ENCODE measurements at places on chromosomes 13 and 19.

DNA sequence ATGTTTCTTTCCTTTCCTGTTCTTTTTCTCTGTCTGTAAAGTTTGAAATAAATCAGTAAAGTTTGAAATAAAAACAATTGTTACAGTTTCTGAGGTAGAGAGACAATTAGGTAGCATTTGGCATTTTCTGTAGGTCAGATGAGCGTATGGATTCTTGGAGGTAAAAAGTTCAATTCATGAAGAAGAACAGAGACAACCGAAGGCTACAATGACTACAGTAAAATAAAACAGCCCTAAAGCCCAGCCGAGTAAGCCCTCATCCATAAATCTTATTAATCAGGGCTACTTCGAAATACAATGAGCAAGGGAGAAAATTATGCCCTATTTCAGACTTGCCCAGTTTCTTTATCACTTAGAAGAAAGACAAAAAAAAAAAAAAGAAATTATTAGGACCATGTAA is 941.9 kb upstream of the SLC10A2 start:
- no peak for DNase-seq

DNA sequence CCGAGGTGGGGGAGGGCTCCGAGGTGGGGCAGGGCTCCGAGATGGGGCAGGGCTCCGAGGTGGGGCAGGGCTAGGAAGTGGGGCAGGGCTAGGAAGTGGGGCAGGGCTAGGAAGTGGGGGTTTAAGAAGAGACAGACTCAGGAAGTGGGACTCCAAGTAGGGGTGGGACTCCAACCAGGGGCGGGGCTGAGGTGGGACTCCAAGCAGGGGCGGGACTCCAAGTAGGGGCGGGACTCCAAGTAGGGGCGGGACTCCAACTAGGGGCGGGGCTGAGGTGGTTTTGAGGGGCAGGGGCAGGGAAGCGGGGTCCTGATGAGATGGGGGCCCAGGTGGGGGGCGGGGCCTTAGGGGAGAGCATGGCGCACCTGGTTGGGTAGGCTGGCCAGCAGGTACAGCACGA is 13.6 kb downstream of the CFD start:
- DNase-seq = peak; percentile 49

DNA sequence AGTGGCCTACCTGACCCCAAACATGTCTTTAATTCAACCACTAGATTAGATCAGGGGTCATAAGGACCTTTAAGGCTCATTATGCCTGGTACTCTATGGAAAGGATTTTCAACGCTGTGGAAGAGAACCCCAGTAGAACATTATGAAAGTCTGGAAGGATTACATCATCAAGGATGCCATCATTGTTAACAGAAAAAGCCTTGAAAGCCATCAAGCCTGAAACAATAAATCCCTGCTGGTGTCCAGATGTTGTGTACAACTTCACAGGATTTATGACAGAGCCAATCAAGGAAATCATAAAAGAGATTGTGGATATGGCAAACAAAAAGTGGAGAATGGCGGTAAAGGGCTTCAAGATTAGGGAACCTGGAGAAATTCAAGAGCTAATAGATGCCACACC is 59.7 kb downstream of the NAA16 start:
- DNase-seq = no peak

- DNase-seq = no peak
Observed at GRCh38 chr19:9076901-9077300, 10.0 kb upstream of the OR1M1 start.

- no peak for DNase-seq
Observed at GRCh38 chr13:77196052-77196618, 130.8 kb downstream of the MYCBP2 start.

- no peak for DNase-seq
Observed at GRCh38 chr13:98158172-98158899, 15.4 kb downstream of the FARP1 start.

- no peak for DNase-seq
Observed at GRCh38 chr13:76971215-76971614, 20.7 kb upstream of the CLN5 start.

DNA sequence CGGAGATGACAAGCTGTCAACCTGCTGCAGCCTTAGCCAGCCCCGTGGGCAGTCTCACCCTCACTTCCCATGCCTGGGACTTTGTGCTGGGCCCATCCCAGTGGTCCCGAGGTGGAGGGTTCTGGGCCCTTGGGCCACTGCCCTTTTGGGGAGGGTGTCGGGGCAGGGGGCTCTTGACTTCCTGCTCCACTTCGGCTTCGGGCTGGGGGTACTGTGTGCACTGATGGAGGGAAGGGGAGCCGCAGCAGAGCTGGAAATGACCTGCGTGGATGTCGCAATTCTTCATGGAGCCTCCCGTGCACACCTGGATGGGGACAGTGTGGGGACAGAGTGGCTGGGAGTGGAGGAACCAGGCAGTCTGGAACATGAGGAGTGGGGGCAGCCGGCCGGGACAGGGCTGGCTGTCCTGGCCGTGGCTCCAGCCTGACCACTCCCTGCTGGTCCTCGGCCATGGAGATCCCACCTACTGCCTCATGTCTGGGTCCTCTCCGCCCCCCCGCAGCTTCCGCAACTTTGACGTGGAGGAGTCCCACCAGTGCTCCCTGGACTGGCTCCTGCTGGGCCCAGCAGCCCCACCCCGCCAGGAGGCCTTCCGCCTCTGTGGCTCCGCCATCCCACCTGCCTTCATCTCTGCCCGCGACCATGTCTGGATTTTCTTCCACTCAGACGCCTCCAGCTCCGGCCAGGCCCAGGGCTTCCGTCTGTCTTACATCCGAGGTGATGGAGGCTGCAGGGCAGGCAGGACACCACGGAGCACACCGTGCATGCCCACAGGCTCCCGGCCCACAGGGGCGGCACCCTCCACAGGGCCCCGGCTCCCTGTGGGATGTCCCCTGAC is 10.2 kb downstream of the LRP3 start:
- no peak for DNase-seq

GRCh38 chr13:42625611-42626010 is 51.7 kb downstream of the TNFSF11 start:
- no peak for DNase-seq

GRCh38 chr19:9032136-9032631 is 22.0 kb upstream of the MUC16 start:
- no peak for DNase-seq

GRCh38 chr13:110150384-110151101 is 156.4 kb downstream of the COL4A1 start:
- DNase-seq = no peak

DNA sequence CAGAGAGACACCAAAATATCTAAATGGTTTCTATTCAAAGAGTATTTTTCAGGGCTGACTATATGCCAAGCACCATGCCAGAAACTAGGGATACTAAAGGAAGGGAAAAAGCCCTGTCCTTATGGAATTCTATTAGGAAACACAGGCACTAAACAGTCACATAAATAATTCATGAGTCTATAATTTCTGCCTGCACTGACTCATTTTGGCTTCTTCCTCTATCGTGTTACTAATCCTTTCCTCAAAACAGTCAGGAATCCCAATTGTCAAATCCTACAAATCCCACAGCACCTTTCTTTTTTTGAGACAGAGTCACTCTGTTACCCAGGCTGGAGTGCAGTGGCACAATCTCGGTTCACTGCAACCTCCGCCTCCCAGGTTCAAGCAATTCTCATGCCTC is 29.2 kb downstream of the XPO4 start:
- no peak for DNase-seq

GRCh38 chr19:50258918-50259372 is 55.5 kb downstream of the MYH14 start:
- no peak for DNase-seq

DNA sequence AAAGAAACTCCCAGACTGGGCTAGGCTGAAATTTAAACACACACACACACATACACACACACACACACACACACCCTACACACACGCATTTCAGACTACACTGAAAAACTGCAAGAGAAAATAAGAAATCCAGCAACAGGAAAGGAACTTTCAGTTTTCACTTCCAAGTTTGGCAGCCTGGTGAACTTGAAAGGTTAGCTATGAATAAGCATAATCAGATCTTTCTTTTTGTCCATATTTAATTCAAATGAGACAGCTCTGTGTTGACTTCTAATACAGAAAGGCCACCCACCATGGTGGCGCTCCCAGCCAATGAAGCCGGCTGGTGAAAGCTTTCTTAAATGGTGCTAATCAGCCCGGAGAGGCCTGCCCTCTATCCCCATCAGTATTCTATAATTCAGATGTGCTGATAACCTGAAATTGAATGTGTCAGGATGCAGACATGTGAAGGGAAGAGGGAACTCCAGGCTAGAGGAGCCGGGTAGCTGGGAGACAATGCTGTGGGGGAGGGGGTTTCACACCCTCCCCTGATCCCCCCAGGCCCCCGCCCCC is 108.3 kb upstream of the ZNF536 start:
- no peak for DNase-seq

GRCh38 chr13:75481176-75482069 is 546 bp downstream of the TBC1D4 start:
- no peak for DNase-seq

DNA sequence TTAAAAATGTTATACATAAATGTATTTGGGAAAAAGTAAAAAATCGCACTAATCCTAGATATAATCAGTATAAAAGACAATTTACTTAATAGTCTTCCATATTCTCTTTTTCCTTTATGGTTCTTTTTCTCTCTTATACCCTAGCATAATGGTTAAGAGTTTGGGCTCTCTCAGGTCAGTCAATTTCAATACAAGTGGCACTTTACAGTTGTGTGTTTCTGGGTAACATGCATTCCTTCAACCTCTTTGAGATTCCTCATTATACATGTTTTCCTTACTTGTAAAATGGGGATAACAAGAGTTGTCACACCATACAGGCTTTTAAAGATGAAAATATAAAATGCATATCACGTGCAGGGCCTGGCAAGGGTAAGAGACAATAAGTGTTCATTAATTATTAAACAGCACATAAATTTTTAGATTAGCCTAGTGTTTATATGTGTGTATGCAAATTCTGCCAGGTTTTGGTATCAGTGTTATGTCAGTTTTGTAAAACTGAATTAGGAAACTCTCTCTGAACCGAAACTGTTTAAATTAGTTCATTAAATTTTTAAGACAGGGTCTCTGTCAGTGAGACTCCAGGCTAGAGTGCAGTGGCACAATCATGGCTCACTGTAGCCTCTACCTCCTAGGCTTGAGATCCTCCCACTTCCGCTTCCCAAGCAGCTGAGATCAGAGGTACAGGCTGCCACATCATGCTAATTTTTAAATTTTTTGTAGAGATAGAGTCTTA is 49.8 kb downstream of the ELF1 start:
- DNase-seq = no peak

GRCh38 chr13:75689686-75690085 is 53.6 kb downstream of the LMO7 start:
- DNase-seq = no peak

DNA sequence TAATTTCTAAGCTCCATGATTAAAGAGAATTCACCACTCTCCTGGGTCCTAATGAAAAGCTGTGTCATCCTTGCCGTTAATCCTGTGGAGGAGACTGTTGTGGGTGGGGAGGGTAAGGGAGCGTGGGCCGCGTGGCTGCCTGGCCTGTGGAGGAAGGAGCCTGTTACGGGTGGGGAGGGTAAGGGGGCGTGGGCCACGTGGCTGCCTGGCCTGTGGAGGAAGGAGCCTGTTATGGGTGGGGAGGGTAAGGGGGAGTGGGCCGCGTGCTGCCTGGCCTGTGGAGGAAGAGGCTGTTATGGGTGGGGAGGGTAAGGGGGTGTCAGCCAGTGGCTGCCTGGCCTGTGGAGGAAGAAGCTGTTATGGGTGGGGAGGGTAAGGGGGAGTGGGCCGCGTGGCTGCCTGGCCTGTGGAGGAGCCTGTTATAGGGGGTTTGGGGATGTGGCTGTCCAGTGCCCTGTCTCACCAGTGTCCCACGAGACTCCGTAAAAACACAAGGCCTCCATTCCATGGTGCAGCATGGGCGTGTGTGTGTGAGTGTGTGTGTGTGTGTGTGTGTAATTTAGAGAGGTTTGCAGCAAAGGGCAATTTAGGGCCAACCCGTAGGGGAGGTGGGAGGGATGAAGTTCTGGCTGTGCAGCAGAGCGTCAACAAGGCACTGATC is 15.6 kb upstream of the DCUN1D2 start:
- no peak for DNase-seq

- peak; percentile 60 for DNase-seq
Observed at GRCh38 chr19:58575183-58576041, 2.3 kb upstream of the MZF1 start.

DNA sequence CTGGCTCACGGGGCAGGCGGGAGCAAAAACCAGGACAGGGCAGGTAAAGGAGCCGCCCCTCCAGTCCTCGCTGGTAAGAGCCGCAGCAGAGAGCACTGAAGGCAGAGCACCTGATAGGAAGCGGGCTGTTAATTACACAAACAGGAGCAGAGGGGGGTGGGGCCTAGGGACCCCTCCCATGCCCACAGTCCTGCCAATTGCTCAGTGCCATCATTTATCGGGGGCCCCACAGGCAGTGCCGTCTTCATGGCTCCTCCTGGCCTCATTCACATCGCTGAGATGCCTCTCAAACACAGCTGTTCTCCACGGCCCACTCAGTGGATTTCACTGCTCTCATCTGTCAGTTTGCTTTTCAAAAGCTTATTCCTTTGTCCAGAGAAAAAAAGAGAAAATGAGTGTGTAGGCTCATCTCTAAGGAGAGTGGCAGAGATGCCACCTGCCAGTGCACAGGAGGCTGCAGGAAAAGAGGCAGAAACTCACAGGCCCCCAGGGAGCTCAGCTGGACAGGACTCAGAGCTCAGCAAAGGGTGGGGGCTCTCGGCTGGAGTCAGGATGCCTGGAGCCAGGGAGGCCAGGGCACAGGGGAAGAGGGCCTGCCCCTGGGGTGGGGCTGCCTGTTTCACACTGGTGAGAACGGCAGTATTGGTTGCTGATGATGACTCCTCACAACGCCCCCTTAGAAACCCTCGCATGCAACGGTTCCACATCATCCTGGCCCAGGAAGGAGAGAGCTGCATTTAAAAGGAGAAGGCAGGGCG is 174.6 kb downstream of the COL4A1 start:
- DNase-seq = no peak

- DNase-seq = no peak
Observed at GRCh38 chr13:82506805-82507414, 1375.4 kb downstream of the SLITRK1 start.

GRCh38 chr19:2652504-2653099 is 49.9 kb downstream of the GNG7 start:
- no peak for DNase-seq

DNA sequence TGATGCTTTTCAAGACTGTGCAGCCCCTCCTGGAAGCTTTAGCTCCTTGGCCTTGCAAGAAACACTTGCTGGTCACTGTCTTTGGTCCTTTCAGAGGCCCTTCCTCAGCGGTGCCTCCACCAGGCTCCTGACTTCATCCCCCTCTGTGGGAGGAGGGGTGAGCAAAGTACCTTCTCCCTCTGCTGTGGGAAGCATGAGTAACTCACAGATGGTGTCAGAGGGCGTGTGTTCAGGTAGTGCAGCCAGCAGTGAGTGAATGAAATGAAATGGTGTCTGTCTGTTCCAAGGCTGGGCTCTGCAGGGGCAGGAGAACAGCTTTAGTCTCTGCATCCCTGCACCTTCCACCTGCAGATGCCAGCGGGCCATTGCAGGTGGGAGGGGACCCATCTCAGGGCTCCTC is 102.9 kb downstream of the SHISA2 start:
- no peak for DNase-seq

GRCh38 chr13:23871616-23872220 is 17.5 kb downstream of the MIPEP start:
- DNase-seq = no peak

Data from activated CD8-positive, alpha-beta memory T cell treated with anti-CD3 and anti-CD28 coated beads for 4 hours (primary cell).